ENCODE measurements at places on chromosomes 2 and 18.
A peak's percentile ranks its signal among the peaks of the same experiment; 100 is the strongest.

- peak; percentile 16 for DNase-seq
Measured at GRCh38 chr2:109382951-109383350, 230.8 kb downstream of the SEPTIN10 start.

DNA sequence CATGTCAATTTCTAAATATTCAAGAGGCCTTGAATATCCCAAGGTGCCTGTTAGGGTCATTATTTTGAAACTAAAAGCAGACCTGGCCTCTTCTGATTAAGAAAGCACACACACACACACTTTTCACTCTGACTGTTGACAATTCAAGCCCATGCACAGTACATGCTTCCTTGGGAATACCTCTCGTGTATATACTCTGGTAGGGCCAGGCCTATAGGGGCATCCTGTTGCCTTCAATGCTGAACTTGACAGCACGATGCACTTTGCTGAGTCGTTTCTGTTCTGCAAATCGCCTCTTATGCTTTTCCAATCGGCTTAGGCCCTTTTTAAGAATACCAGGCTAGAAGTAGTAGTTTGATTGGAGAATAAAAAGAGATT is 40.6 kb downstream of the IWS1 start:
- no peak for DNase-seq

DNA sequence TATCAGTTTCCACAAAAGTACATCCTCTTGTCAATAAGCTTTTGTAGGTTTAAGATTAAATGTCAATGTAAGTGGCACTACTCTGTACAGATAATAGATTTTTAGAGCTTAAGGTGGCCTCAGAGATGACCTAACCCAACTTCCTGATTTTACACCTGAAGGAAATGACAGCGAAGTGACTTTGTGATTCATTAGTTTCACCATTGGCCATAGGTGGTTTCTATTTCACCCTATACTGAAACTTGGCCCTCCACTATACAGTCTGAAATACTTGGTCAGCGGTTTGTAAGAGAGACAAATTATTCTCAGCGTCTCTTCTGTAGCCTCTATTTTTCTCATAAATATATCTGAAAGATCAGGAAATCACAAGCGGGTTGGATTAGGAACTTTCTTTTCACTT is 330.4 kb upstream of the FAM98A start:
- no peak for DNase-seq

- DNase-seq = no peak
Measured at GRCh38 chr2:58235984-58236383, 5.1 kb downstream of the FANCL start.

GRCh38 chr2:158125756-158126498 is 24.3 kb downstream of the UPP2 start:
- no peak for DNase-seq

DNA sequence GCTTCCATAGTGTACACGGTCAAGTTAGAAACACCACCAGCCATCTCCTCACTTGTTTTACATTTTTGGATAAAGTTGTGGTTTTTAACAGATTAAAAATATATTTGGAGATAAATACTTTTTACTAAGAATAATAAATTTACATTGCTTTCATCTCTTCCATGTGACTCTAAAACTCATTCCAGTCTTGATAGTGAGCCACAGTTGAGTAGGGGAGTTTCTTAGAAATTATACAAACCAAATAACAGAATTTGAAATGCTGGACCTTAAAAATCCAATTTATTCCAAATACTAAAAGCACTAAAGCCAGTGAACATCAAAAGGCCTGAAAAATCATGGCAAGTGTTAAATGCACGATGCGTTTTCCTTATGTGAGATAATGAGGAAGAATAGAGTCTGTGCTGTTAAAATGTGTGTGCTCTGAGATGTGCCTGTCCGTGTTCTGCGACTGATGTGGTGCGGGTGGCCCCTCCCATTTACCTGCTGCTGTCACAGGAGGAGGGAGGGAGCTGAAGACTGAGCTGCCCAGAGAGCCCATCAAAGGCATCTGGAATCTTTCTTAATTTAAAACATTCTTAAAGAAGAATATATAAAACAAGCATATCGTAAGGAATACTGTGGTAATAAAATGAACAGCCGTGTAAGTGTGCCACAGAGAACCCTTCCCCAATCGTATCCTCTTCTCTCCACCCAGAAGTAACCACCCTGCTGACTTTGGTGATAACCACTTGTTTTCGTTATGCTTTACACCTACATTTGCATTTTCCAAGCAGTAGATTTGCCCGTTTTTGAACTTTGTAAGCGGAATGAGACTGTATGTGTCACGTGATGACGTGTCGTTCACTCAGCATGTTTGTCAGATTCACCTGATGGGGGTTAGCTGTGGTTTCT is 57.0 kb upstream of the TXNDC2 start:
- DNase-seq = no peak

DNA sequence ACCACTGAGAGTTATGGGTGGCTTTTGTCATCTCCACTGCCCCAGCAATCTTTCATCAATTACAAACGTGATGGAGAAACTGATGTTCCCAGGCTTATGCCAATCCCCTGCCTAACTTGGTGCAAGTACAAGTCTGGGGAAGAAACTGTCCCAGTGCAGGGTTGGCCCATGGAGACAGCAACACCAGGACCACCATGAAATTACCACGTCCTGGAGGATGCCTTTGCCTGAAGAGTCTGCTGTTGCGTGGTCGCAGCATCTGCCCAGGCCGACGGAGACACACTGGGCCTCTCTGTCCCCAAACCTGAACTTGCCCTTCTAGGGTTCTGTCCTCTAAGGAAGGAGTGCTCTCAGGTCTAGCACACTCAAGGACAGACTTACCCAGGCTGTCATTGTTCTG is 496.8 kb upstream of the RAB6C start:
- DNase-seq = no peak

DNA sequence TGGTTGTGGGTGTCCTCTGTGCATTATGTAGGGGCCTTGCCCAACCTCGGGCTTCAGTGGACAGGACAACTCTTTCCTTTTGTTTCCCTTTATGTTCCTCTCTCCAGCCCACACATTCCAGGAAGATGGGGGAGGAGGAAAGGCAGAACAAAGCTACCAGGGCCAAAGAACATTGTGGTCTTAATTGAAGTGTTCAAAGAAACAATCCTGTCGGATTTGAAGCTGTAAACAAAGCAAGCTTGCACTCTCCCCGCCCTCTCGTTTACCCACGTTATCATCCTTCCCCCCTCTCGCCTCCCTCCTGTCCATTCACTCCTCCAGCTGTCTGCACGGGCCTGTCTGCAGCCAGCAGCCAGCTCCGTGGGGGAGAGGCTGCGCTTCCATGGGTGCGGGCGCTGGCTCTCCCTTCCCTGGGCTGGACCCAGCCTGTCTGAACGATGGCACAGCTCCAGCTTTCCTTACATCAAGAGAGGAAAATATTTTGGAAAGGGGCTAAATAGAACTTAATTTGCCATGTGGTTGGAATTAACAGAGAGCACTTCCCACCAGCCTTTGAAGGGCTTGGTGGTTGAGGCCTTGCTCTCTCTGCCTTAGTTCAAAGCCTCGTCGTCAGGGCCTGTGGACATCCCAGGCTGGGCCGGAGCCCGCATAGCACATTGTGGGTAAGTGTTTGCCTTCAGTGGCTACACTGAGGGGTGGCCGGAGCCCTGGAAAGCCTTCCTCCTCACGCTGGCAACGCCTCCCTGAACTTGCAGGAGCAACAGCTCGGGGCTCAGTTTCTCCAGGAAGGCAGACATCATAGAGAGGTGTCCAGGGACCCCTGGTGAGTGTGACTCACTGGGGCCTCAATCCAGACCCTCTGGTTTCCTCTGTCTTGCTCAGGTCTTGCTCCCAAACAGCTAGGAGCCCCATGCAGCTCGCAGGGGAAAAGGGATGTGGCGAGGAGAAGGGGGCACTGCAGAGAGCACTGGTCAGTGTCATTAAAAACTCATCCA is 60.6 kb upstream of the HS6ST1 start:
- peak; percentile 94 for DNase-seq

DNA sequence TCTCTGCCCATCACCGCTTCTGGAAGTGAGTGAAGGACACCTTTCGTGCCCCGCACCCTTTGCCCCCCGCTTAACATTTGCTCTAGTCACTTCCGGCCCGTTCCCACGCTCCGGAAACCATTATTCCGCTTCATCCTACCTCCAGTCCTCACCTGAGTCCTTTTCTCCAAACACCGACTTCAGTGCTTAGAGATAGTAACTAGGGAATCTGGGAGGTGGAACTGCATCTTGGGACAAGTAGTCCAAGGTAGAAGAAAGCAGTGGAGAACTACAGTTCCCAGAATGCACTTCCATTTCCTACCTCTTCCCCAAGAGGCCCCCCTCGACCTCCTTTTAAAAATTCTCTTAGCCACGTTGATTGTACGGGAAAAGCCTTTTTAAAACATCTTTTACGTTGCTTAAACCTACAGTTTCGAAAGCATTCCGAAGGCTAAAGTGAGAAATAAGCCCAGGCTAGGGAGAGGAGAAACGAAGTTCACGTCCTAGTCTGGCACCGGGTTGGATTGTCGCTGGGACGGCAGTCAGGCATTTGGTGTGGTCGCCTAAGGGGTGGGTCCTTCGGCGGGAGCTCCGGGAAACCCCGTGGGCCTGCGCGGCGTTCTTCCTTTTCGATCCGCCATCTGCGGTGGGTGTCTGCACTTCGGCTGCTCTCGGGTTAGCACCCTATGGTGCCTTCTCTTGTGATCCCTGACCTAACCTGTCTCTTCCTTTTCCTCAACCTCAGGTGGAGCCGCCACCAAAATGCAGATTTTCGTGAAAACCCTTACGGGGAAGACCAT is at the start of the genes CLHC1 and RPS27A:
CLHC1 (minus strand) TSS at position 210 of the 779 bp plus-strand sequence. CDS start 9,882 bp downstream, outside the sequence.
RPS27A (plus strand) TSS at position 605 of the 779 bp plus-strand sequence; CDS start at position 742, 137 bp downstream.
- DNase-seq = peak; percentile 90

DNA sequence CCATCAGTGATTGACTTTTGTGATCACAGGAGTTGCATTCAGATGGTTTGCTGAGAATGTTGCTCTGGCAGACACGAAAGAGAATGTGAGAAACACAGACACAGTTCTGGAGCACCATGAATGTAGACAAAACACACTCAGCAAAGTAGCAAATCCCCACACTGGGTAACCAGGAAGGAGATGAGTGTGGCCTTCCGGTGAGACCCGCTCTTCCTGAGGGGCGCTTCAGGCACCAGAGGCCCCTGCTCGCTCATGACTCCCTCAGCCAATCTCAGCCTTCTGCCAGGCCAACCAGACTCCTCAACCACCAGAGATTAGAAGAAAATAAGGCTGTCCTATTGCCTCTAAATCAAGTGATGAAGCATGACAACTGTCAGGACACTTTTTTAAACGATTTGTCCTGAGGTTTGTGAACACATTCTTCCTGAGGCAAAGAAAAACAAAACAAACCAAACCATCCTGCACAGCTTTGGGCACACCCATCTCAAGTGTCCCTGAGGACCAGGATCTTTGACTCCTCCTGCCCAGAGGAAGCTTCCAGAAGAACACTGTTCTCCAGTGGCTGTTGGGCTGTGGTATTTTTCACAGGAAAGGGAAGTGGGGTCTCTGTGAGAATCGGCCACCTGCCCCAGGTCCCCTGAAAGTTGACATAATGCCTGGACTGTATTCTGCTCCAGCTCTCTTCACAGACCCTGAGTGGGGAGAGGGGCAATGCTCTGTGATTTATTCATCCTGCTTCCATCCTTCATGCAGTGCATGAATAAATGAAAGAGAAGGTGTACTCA is 152.8 kb downstream of the BCL11A start:
- DNase-seq = no peak

- no peak for DNase-seq
Measured at GRCh38 chr2:47388888-47389287, 14.1 kb upstream of the MSH2 start.

DNA sequence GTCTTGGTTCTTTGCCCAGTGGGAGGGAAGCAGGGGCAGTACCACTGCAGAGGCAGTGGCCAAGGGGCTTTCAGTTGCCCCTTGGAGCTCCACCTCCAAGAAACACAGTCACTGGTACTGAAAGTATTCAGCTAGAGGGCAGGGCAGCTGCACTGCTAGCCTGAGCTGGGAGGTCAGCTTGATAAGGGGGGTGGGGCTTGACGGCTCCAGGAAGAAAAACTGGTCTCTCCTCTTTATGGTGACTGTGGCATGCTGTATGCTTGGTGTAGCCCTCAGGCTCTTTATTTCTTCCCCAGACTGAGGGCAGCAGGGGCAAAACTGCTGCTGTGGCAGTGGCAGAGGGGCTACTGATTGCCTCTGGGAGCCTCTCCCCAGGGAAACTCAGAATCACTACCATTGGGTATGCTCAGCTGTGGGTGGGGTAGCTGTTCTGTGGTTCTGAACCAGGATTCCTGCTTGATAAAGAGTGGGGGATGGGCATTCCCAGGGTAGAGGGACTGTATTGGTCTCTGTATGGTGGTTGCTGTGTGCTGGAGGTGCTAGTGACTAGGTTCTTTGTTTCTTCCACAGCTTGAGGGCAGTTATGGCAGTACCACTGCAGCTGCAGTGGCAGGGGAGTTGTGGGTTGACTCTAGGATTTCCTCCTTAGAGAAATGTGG is 134.6 kb upstream of the SCN7A start:
- no peak for DNase-seq

DNA sequence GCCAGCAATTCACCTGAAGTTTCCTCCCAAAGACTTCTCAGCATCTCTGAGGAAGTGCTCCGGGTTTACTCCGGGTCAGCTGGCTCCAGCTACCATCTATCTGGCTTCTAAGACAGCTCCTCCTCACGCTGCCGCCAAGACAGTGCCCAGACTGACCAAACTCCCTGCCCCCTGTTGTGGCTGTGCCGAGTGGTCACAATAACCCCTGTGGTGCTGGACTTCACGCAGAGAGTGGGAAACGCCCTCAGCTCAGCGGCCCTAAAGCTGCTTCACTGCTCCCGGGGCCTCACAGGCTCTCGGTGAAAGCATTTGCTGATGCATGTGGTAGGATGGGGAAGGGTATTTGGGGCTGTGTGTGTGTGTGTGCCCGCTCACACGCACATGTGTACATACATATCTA is 154.8 kb upstream of the ZNF236 start:
- no peak for DNase-seq

GRCh38 chr2:128308889-128309279 is 9.8 kb downstream of the HS6ST1 start:
- DNase-seq = no peak

DNA sequence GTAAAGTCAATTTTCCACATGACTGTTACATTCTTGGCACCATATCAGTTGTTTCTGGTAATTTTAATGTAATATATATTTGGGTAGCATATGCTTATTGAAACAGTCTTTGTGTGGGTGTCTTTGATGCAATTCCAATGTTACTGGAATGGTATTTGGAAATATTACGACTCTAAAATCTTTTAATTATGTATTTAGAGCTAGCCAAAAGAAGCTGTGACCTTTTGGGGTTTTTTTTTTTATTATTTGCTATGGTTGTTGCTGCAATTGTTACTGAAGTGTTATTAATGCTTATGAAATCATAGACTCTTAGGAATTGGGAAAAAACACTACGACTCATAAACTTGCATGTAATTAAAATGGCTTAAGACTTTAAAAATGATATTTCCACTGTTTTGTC is 95.9 kb downstream of the AOX1 start:
- no peak for DNase-seq

GRCh38 chr2:151475071-151475470 is 65.4 kb downstream of the RIF1 start:
- DNase-seq = no peak

DNA sequence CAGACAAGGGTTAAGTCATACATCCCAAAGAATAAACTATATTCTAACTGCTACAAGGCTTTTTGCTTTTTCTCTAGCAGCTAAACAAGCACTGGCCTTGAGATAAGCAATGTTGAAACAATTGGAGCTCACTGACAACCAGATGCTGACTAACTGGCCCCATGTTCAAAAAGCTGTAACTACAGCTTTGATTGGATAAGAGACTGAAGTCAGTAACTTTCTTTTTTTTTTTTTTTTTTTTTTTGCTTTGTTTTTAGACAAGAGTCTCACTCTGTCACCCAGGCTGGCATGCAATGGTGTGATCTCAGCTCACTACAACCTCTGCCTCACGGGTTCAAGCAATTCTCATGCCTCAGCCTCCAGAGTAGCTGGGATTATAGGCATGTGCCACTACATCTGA is 45.4 kb upstream of the TMEM163 start:
- no peak for DNase-seq

Data from ovary (tissue), 10 donors.